ENCODE measurements at places on chromosomes 7 and 10. TPM values are rescaled to one million over a fixed set of nuclear protein-coding genes. Genes with fewer than 3 reads are reported as not detected.

GRCh38 chr7:132333301-132333700, 243.0 kb downstream of the PLXNA4 start:
- no peak for DNase-seq

DNA sequence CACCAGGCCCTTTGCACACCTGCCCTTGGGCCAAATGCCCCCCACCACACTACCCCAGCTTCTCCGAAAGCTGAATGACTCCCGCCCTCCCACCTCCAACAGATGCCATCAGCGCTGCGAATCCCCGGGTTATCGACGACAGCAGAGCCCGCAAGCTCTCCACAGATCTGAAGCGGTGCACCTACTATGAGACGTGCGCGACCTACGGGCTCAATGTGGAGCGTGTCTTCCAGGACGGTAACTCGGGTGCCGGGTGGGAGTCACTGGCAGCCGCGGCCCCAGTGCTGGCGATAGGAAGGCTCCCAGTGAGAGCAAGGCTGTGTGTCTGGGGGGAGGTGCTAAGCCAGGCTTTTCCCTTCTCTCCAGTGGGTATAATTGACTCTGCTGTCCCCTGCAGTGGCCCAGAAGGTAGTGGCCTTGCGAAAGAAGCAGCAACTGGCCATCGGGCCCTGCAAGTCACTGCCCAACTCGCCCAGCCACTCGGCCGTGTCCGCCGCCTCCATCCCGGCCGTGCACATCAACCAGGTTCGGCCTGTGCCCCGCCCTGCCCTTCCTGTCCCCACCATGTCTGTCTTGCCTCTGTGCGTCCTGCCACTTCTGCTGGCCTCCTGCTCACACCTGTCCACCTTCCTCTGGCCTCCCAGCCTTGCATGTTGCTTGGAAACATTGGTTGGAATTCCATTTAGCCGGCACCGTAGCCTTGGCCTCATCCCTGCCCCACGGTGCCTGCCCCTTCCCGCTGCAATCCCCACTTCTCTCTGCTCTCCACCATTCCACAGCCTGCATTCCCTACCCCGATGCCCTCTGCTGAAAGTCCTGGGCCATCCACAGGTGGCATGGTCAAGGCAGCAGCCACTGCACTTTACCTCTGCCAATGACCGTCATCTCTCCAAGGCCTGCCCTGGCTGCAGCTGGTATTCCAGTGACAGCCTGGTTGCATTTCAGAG, 32.1 kb downstream of the AGAP3 start:
- DNase-seq: no peak

RAMP3 gene
- 17.0 TPM for total RNA-seq

- no peak for DNase-seq
Measured at GRCh38 chr7:94092980-94093379, 88.8 kb upstream of the BET1 start.

ODAD2 gene
- 38.7 TPM for total RNA-seq
